Effector memory CD8-positive, alpha-beta T cell (primary cell): ENCODE measurements at places on chromosomes 12 and 14.

DNA sequence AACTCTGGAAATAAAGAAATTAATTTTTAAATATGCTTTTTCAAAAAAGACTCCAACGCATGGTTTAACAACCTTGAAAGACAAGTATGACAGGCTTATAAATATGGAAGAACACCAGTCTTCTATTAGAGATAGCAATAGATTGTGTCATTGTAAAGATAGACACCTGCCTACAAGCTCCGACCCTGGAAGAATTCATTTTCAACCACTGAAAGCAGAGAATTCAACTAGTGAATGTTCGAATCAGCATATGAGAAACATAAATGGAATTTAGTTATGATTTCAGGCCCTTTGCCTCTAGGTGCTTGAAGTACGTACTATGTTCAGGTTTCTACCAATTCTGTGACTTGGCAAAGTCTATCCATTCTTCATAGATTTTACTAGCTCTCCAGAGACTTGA is 244.5 kb downstream of the DPY19L2 start:
- no peak overlapping the region for H3K27ac ChIP-seq
- H3K36me3 ChIP-seq: no peaks in the 10 kb centered on the region

GRCh38 chr14:102902086-102902485 is 20.4 kb upstream of the AMN start:
- H3K27me3 ChIP-seq: no peaks in the 10 kb centered on the region
- H3K27ac ChIP-seq: peak overlapping the region; percentile 62
- H3K4me1 ChIP-seq: peaks cover 24% of the 10 kb centered on the region
- H3K36me3 ChIP-seq: peaks cover 58% of the 10 kb centered on the region
- H3K4me3 ChIP-seq: no peak overlapping the region

DNA sequence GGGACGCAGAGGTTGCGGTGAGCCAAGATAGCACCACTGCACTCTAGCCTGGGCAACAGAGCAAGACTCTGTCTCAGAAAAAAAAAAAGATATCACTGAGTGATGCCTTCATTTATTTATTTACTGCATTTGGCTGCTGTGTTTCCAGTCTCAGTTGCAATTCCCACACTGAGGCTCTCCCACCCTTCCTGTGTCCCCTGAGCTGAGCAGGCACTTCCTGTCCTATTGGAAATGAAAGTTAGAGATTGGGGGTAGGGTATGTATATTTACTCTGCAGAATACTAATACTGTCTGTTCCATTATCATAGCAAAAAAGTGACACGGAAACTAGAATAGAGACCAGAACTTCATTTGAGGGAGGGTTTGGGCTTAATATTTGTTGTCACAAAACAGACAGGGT is 1.6 kb upstream of the RBMS2 start:
- peaks cover 13% of the 10 kb centered on the region for H3K4me1 ChIP-seq
- H3K27me3 ChIP-seq: peaks cover 6% of the 10 kb centered on the region
- H3K27ac ChIP-seq: no peak overlapping the region

DNA sequence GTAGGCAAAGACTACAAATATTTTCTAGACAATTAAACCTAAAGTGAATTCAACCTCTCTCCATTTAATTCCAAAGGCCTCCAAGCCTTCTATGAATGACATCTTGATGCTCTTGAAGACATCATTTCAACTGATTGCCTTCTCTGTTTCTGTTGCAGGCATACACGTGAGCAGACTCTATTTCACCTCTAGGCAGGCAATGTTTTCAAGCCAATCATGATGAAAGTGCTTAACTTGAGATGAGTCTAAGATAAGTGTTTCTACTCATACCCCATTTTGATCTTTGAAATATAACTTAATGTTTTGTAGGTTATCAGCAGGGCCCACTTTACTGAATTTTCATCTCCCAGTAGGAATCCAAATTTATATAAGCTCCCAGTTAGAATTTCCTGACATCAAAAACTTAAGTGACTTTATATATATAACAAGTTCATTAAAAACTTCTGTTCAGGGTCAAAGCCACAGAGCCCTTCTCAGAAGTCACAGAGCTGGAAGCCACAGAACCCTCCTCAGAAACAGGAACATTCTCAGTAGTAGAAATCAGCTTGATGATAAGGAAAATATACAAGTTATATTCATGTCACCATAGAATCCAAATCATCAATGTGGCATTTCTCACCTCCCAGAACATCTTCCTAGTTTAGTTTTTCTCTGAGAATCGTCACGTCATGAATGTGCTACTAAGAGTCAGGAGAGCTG is 108.5 kb downstream of the PHLDA1 start:
- no peak overlapping the region for H3K4me3 ChIP-seq
- peak overlapping the region; percentile 21 for H3K27ac ChIP-seq
- peaks cover 3% of the 10 kb centered on the region for H3K36me3 ChIP-seq
- no peaks in the 10 kb centered on the region for H3K4me1 ChIP-seq
- no peak for DNase-seq
- no peaks in the 10 kb centered on the region for H3K27me3 ChIP-seq
